Urinary bladder (tissue), 4 donors: ENCODE measurements at places on chromosomes 2 and 18. TPM values are rescaled to one million over a fixed set of nuclear protein-coding genes. Genes with fewer than 3 reads are reported as not detected.

Gene VIL1
- not detected for total RNA-seq

Gene SOX11
- total RNA-seq: 9.8 TPM

Gene CENPA
- 6.1 TPM for total RNA-seq

Gene LRRC30
- total RNA-seq: 0.32 TPM

GRCh38 chr2:136327162-136327852, 209.4 kb upstream of the CXCR4 start:
- no peak for DNase-seq

DNA sequence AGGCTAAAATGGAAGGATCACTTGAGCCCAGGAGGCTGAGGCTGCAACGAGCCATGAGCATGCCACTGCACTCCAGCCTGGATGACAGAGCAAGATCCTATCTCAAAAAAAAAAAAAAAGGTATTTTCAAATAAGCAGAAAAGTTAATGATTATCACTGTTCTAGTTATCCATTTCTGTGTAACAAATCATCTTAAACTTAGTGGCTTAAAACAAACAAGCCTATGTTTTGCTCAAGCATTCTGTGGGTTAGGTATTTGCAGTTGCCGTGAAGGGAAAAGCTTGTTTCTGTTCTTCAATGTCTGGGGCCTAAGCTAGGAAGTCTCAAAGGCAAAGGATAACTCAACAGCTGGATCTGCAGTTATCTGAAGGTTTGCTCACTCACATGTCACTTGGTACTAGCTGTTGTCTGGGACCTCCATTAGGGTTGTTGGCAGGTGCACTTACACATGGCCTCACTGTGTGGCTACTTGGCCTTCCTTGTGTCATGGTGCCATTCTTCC, 14.1 kb downstream of the MFF start:
- DNase-seq: no peak

- DNase-seq: no peak
Measured at GRCh38 chr2:53750041-53750768, 17.4 kb upstream of the CHAC2 start.

DNA sequence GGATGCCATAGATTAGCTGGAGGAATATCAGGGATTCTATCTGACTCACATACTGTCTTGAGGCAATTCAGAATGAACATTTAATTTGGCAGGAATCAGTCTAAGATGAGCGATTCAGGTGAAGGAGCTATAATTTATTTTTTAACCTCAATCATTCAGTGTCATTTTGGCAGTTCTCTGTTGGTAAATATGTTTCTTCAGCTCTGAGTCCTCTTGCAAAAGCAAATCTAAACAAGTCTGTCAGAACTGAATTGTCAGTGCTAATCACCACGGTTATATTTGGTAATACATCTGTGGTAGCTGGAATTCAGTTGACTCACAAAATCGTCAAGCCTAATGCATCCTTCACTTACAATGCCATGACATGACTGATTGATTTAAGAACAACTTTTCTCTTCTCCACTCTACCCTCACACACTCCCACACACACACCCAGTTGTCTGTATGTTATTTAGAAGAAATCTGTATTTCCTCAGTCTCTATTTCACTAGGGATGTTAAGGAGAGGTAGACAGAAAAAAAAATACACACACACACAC, 516.6 kb upstream of the NXPH2 start:
- no peak for DNase-seq

DNA sequence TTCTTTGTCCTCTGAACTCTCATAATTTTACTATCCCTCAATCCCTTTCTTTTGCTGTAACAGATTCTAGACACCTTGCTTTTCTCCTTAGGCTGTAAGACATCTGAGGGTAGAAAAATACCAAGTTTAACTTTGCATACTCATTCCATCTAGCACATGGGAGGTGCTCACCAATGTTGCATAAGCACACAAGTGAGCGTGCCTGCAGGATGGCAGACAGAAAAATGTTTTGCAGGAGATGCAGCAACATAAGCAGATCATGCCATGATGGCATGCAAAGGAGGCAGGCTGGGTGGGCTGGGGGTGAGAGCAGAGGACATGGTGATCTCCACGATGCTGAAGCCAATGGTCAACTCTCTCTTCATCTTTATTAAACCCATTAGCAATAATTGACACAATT, 24.1 kb downstream of the CYRIA start:
- DNase-seq: no peak

GRCh38 chr2:157053876-157054275, 203.6 kb upstream of the GALNT5 start:
- no peak for DNase-seq

DNA sequence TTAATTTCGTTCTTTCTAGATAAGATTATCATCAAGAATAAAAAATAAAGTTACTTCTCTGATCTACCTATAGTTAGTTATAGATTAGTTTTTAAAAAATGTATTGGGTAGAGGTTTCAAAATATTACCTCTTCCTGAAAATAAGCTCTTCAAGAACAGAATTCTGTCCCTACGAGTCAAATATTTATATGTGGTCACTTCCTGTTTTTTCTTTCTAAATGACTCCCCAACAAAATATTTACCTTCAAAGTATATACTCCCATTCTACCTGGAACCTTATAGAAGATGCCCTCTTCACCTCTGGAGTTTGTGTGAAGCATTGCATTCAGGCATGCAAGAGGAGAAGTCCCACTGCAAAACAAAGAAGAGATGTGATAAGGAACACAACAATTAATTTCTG, 72.3 kb downstream of the ASXL2 start:
- DNase-seq: no peak

DNA sequence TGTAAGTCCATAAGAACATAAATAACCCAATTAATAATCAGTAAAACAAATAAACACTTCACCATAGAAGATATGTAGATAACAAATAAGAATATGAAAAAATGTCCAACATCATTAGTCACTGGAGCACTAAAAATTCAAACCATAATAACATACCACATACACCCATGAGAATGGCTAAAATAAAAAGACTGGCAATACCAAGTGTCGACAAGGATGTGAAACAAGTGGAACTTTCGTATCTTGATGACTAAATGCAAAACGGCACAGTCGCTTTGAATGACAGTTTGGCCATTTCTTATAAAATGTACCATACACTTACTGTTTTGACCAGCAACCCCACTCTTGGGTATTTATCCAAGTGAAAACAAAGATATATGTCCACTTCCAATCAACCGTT, 26.8 kb downstream of the ANKMY1 start:
- no peak for DNase-seq

GRCh38 chr2:62265106-62265505, 69.2 kb downstream of the B3GNT2 start:
- no peak for DNase-seq

- DNase-seq: no peak
Measured at GRCh38 chr2:187233811-187234210, 214.2 kb downstream of the CALCRL start.
